M059J (cell line): ENCODE measurements at places on chromosomes 5 and 9.

DNA sequence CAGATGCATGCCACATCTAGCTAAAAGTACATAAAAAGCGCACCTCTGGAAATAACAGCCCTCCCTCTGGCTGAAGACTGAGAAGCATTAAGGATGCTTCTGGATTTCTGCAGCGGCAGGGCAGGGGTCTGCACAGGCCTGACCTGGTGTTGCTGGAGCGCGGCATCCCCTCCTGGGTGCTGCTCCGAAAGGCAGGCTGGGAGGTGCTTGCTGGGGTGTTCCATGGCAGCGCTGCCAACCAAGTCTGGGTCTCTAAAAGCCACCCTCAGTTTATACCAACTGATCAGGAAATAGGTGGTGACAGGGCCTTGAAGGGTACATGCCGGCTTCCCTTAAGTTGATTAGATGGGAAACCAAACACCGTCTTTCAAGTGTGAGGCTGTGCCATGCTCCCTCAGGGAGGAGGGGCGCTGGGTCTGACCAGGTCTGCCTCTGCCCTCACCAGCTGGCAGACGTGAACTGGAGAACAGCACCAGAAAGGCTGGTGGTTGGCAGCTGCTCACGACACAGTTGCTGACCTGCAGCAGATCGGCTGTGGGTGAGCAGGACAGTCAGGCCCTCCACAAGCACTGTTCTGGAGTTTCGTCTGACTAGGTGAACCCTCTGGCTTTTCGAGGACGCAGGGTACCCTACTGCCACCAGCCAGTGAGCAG is 81.6 kb downstream of the DAP start:
- no peak for DNase-seq

DNA sequence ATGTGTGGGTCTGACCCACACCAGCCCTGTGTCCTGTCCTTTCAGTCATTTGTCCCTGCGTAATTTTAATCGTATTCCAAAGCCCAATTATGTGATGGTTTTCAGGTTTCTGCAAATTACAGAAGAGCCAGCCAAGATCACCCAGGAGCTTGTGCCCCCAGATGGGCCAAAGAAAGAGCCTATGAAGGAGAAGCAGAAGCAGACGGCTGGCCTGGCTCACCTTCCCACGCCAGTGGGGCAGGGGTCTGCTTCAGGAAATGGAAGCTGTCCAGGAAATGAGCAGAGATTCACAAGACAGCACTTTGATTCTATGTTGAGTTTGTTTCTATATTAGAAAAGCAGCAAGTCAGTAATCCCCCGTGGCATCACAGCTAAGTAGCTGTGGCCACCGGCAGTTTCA is 11.7 kb downstream of the S1PR3 start:
- DNase-seq = no peak

- DNase-seq = no peak
Measured at GRCh38 chr5:110549301-110549700, 177.2 kb downstream of the TMEM232 start.

DNA sequence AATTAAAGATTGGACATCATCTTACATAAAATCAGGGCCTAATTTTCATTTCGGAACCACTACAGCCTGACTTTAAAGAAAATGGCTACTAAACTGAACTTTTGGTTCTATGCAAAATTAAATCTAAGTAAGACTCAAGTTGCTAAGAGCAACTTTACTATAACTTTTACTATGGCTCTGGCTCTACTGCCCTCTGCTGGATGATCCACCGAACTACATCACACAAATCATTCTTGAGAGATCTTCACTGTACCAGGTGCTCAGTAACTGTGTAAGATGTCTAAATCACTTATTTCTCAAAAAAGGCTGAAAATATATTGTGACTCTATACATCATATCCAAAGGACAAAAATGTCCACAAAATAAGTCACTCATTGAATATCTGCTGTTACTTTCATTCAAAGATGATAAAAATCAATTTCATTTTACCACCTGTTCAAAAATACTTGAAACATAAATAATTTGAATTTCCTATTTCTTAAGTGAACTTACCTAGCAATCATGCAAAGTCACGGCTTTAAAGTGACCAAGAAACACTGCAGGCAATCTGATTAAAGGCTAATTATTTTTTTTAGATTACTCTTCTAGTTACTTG is 13.5 kb downstream of the MOCS2 start:
- peak; percentile 64 for DNase-seq

DNA sequence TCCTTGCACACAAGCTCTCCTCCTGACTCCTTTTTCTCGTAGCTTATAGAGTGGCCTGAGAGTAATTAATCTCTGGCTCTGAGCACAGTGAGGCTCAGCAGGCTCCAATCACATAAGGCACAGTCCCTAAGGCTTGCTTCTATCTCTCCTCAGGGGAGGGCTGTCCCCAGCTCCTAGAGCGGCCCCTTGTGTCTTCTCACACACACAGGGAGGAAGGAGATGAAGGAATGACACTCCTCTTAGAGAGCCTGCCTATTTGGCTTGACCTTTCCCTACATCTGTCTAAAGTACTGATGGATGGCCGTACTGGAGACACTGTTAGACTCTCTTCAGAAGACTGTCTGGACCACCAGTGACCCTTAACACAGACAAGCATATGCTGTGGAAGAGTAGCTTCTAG is 12.9 kb downstream of the TAS2R1 start:
- DNase-seq = peak; percentile 30

DNA sequence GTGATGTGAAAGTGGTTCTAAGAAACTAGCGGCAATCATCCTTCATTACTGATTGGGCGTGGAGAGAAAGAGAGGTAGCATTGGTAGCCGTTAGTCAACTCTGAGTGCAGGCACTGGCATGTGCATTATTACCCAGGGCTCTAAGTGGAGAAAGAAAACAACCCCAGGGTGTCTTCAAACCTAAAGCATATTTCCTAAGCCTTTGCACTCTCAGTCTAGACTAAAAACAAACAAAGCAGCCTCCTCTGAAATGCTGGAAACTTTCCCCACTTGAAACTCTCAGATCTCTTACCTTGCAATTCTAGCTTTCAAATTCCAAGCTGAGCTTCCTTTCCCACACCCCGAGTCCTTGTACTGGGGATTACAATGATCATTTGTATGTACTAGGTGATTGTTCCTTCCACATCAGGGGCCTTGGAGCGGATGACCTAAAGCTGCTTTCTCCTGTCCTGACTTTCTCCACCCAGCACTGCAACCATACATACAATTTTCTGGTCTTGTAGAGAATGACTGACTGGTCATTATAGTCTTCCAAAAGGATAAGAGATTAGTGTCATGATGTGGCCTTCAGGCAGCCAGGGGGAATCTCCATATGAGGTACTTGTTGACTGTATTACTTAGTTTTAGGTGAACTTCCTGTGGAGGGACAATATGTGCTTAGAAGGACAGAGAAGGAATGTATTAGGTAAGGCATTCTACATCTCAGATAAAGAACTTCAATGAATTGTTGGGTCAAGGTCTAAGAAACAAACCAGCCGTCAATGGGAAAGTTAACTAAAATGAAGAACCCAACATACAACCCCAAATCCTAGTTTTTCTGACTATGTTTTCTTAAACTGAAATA is 98.3 kb upstream of the CDKN2B start:
- peak; percentile 77 for DNase-seq

DNA sequence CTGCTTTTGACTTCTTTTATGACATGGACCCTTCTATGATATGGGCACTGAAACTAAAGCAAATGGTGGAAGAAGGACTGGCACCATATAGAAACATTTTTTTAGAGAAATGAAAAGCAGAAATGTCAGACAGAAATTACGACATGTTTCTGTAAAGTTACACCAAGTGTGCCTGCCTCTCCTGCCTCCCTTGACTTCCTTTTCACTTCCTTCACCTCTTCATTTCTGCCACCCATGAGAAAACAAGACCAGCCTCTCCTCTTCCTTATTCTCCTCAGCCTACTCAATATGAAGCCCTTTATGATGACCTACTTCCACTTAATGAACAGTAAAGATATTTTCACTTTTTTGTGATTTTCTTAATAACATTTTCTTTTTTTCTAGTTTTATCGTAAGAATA is 44.5 kb downstream of the ERCC6L2 start:
- no peak for DNase-seq

- no peak for DNase-seq
Measured at GRCh38 chr9:6961845-6962522, 204.2 kb downstream of the KDM4C start.

DNA sequence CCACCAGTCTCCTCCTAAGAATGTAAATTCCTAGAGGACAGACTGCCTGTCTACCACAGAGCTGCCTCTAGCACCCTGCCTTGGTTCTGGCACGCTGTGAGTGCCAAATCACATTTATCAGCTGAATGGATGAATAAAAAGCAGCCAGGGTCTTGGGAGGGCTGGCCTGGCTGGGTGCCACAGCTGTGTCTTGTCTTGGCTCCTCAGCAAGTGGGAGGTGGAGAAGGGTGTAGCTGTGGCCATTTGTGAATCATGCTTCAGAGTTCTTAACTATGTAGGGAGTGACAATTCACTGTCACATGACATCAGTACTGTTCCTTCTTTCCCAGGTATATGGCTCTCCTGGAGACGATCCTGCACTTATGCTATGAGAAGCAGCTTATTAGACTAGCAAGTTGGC is 70.6 kb downstream of the DCP2 start:
- peak; percentile 69 for DNase-seq

DNA sequence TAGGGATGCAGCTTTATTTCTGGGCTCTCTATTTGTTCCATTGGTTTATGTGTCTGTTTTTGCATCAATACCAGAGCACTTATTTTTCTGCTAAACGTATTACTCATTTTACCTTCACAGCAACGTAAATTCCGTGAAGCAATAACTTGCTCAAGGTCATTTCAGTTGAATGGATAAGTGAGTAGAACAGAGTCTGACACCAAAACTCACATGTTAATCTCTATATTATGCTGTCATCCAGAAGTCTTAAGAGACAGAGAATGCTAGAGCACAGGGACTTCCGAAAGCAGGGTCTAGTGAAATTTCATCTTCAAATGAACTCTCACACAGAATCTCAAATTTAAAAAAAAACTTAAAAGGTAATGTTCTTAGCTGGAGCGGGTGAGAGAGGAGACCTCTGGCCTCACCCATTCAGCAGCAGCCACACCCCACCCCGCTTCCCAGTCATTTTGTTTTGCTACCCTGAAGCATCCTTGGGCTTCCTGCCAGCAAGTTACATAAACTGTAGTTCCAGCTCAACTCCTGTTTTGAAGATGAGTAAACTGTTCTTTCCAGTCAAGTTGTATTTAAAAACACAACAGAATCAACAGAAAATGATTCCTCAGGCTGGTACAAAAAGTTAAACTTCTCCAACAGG is 69.3 kb downstream of the TRIM36 start:
- no peak for DNase-seq

GRCh38 chr9:133821601-133822429 is 83.7 kb upstream of the SARDH start:
- DNase-seq = no peak

DNA sequence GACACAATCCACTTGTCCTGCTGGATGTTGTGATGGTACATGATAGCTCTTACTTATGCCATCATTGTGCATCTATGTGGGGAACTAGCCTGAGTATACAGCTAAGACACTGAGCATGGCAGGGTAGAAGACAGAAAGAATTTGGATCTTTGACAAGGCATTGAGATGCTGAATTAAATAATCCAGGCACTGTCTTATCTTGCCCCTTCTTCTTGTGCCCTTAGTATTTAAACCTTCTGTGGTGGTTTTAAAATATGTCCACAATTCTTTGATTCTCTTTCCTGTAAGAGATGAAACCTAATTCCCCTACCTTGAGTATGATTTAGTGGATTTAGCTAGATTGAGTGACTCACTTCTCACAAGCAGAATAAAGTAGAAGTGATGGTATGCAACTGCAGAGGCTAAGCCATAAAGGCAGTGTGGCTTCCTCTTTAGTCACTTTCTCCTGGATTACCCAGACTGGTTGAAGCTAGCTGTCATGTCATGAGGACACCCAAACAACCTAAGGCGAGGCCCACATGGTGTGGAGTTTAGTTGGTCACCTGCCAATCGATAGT is 174.0 kb upstream of the NREP start:
- DNase-seq = peak; percentile 92

DNA sequence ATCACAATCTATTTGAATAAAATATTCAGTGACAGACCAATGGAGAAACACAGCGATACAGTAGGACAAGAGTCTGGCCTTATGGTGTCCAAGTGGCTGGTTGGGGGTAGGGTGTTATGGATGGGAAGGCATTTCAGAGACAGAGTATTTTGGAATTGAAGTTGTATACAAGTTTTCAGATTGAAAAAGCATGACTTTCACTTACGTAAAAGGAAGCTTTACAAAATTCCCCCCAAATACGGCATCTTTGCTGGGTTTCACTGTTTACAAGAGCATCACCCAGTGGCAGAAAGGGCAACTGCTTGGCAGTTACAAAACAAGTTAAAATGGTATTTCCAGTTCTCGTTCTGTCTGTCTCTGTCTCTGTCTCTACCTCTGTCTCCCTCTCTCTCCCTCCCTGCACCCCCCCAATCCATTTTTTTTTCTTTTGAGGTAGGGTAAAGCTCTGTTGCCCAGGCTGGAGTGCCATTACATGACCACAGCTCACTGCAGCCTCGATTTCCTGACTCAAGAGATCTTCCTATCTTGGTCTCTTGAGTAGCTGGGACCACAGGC is 86.2 kb downstream of the PTPN3 start:
- peak; percentile 12 for DNase-seq

DNA sequence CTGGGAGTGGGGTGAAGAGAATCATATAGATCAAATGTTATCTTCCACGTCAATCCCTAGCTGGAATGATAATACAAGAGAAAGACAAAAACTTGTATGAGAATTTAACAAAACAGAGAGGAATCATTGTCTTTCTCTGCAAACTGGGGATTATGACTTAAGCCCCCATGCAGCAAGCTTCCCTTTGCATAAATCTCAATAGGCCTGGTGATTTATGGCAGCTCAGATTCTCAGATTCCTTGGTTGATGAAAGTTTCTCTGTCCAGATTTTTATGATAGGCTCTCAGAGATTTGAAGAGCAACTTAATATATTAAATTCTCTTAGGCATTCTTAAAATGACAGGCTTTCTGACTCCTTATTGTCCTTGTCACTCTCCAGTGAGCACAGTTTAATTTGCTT is 56.0 kb downstream of the RASGRF2 start:
- DNase-seq = no peak

GRCh38 chr9:71743217-71743705 is 25.1 kb downstream of the CEMIP2 start:
- DNase-seq = no peak

DNA sequence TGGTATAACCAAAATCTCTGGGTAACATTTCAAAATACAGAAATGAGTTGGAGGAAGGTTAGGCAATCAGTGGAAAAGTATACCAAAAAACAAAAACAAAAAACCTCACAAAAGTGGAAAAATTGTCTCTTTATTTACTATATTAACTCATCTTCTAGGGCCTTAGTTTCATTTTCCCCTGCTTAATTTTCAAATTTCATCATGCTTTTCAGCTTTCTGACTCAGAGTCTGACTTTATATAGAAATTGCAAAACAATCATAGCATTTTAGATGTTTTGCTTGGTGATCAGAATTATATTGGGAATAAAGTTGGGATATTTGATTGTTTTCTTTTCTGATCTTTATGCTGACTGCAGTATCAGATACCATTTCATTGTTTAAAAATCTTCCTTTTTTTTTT is 257.0 kb upstream of the PRR16 start:
- peak; percentile 3 for DNase-seq
